ENCODE measurements at places on chromosomes 7 and 10.

DNA sequence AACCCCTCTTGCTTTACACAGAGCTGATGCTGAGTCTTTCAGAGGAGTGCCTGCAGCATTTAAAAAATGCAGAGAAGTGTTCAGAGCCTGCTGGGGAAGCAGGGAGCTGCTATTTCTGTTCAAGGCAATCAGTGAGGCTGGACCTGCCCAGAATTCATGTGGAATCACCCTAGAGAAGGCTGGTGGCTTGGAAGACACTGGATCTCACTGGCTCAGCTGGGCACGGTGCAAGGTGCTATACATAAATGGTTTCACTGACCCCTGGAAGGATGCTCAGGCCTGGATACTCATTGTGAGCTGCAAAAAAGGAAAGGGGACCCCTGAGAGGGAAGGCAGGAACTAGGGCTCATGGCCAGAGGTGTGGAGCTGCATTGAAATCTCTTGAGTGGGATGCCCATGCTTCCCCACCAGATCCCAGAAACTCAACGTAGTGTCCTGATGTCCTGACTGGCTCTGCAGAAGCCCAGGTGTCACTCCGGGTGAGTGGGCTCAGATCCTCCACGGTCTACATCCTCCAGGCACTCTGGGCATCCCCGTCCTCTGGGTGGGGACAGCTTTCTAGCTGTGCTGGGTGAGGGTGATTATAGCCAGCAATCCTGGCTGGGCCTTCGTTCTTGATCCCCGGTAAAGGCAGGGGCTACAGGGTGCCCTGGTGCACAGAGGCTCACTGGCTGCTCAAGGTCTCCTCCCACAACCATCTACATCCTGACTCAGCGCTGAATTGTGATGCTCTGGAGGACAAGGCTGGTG is 77.2 kb upstream of the TNS3 start:
- no peak for DNase-seq

- DNase-seq = no peak
Measured at GRCh38 chr10:49311555-49312236, 12.7 kb downstream of the C10orf71 start.

DNA sequence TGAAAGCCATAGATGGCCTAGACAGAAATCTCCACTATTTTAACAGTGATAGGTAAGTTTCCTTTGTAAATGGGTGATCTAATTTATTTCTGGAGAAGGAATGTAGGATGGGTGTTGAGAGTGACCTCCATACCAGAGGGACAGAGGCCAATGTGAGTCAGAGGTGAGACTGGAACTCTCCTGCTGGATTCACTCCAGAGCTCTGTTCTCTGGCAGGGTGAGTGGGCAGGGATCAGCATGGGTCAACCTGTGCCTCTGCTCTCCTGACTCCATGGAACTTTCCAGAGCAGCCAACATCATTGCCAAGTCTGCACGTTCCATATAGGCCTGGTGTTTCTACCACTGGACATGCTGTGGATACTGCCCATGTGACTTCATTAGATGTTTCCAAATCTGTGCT is 11.4 kb downstream of the AKR1C3 start:
- no peak for DNase-seq

DNA sequence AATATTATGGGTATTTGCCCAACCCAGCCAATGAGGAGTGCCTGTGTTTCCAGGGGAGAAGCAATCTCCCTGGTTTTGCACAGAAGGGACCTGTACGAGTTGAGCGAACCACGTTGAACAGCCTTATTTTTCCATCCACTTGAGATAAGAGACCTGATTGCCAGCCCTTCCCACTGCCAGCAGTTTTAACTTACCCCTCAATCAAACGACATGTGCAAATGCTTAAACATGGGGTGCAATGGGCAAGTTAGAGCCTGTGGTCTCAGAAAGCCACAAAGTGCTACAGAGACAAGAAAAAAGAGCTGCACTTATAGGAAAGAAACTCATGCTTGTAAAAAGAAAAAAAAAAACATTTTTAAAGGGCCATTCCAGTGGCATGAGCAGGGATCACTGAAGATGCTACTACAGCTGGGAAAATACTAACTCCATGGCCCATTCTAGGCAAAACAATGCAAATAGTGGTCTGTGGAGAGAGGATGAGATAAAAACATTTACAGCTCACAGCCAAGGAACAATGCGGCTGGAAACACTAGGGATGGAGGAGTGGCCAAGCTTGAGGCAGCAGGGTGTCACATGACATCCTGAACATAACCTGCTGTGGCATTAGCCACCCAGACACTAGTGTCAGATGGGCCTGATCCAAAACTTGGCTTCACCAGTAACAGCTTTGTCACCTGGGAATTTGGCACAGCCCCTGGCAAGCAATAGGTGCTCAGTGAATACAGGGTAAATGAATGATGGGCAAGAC is 162.8 kb downstream of the ELMO1 start:
- DNase-seq = no peak

- DNase-seq = no peak
Measured at GRCh38 chr7:90660100-90660499, 64.0 kb downstream of the CDK14 start.

- no peak for DNase-seq
Measured at GRCh38 chr10:97128039-97128492, 57.7 kb downstream of the SLIT1 start.

DNA sequence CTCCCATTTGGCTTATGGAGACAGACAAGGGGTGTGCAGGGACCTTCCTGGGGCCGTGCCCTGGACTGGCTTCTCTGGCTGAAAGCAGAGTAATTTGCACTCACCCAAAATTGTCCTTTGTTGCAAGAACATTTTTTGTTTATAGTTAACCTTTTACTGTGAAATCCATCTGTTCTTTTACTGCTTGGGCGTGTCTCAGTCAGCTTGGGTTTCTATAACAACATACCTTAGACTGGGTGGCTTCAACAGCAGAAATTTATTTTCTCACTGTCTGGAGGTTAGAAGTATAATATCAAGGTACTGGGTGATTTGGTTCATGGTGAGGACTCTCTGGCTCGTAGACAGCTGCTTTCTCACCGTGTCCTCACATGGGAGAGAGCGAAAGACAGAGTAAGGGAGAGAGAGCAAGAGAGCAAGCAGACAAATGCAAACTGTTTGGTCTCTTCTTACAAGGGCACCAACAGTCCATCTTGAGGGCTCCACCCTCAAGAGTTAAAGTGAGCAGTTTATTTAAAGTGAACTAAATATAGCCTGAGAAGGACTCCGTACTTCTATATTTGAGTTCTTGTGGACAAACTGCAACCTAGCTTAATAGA is 131.0 kb upstream of the NPY start:
- DNase-seq = no peak

DNA sequence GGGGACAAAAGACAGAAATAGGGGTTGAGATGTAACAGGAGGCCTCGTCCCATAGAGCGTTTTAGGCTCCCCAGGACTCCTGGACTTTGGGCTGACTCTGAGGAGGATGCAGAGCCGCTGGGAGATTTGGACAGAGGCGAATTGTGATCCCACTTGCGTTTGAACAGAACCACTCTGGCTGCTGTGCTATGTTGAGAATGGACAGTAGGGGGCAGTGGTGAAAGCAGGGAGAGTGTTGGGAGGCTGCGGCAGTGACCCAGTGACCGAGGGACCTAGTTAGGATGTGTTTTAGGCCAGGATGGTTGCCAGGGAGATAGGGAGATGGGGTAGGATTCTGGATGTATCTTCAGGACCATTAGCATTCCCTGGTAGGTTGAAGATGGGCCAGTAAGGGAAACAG is 271.6 kb downstream of the CCDC3 start:
- no peak for DNase-seq

- no peak for DNase-seq
Measured at GRCh38 chr10:116115036-116115641, 157.9 kb downstream of the GFRA1 start.

DNA sequence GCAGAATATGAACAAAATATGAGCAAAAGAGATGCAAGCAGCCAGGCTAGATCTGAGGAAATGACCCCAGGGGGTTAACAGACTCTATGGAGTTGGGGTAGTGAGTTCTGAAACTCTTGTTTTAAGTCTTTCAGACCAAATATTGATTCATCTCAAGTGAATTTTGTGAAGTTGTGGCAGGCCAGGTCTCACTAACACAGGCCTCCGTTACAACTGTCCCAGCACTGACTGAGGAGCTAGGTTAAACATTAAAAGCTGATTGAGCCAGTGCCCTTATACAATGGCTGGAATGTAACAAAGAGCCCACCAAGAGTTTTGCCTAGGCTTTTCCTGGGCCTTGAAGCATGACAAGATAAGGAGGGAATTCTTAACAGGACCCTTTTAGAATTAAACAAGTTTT is 192.3 kb upstream of the STK17A start:
- no peak for DNase-seq

DNA sequence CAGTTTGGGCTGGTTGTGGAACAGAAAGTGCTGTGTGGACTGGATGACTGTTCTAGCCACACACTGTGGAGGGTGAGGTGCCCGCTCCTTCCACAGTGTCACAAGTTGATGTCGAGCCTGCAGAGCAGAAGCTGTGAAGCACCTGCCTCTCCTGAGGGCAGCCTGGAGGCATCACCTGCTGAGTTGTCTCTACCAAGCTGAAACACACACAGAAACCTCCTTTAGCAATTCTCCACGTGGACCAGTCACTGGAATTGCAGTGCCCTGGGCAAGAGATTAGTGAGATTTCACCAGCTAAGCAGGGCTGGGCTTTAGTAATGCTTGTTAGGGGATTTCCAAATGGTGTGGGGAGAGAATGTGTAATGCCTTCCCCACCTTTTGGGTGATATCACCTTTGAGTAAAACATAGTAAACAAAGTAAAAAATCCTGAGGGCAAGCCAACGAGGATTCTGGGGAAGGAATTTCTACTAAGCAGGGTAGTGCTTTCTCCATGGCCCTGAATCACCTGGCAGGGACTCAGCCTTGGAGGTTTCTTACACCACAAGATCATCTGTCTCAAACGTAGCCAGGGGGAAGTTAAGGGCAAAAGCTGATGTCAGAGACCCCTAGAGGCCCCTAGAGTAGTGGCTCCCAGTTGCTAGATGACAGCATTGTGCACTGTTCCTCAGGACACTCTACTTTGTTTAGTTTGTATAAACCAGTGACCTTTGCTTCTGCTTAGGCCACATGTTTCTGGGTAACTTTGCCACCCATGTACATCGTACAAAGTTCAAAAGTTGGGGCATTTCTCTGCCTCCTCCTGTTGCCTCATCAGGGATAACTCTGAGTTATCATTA is 233.1 kb upstream of the IGFBP3 start:
- DNase-seq = no peak

- no peak for DNase-seq
Measured at GRCh38 chr10:131934769-131935168, 34.0 kb downstream of the PPP2R2D start.

GRCh38 chr10:100192350-100192749 is 6.5 kb upstream of the ERLIN1 start:
- DNase-seq = no peak

GRCh38 chr10:72702868-72703581 is 11.1 kb downstream of the MCU start:
- no peak for DNase-seq

DNA sequence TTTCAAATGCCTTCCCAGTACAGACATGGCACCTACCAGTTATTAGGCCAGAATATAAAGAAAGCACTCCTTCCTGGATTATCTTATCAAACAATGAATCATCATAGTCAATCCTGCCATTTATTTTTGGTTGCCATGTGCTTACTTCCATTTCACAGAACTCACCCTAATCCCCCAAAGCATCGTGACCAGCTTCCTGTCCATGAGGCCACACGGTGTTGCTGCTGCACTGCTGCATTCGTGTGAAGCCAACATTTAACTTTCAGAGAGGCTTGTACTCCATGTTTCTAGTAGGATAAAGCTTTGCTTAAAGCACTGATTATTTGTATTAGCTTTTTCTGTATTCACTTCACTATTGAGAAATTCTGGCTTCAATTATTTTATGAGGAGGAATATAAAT is 14.4 kb downstream of the COL28A1 start:
- no peak for DNase-seq

DNA sequence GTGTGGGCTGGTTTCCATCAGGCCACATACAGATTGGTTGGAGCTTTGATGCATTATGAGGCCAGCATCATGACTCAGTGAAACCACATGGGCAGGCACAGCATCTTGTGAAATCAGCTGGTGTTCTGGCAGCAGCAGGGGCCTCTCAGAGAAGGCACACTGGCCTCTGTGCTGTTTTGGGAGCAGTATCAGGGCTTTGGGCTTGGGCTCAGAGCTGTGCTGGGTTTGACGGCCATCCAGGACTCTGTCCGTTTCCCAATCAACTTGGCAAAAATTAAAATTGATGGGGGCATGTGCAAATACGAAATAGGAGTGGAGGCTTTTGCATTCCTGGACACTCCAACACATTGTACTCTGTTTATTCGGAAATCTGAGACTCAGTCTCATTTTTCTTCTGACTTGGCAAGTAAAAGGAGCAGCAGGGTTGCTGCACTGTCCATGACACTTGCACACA is 190.9 kb downstream of the BMPER start:
- no peak for DNase-seq

GRCh38 chr7:151142686-151143040 is 24.8 kb downstream of the GBX1 start:
- DNase-seq = no peak

- no peak for DNase-seq
Measured at GRCh38 chr10:124325633-124325914, 93.1 kb downstream of the OAT start.

DNA sequence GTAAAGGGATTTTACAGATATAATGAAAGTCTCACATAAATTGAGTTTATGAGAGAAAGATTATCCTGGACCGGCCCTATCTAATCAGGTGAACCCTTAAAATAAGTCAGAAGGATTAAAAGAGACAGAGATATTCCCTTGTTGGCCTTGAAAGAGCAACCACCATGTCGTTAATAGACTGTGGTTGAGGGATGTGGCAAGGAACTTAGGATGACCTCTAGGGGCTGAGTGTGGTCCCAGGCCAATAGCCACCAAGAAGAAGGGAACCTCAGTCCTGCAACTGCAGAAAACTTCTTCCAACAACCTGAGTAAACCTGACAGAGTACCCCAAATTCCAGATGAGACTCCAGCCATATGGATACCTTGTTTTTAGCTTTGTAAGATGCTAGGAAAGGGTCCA is 121.5 kb downstream of the POLR1F start:
- no peak for DNase-seq

DNA sequence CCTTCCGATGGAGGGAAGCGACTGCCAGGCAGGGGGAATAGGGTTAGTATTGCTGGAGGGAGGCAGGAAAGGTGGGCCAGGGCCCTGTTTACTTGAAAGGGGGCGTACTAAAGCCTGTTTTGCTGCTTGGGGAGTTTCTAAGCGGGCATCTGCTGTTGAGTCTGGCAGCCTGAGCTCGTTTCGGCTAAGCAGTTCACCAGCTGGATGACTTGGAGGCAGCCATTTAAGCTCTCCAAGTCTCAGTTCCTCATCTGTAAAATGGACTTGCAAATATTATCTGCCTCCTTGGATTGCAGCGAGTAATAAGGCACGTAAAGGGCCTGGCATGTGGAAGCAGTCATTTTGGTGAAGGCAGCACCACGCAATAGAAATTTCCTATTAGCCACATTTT is 44.0 kb downstream of the LDB3 start:
- no peak for DNase-seq
